ENCODE measurements at places on chromosomes 3 and 15.
A peak's percentile ranks its signal among the peaks of the same experiment; 100 is the strongest.

DNA sequence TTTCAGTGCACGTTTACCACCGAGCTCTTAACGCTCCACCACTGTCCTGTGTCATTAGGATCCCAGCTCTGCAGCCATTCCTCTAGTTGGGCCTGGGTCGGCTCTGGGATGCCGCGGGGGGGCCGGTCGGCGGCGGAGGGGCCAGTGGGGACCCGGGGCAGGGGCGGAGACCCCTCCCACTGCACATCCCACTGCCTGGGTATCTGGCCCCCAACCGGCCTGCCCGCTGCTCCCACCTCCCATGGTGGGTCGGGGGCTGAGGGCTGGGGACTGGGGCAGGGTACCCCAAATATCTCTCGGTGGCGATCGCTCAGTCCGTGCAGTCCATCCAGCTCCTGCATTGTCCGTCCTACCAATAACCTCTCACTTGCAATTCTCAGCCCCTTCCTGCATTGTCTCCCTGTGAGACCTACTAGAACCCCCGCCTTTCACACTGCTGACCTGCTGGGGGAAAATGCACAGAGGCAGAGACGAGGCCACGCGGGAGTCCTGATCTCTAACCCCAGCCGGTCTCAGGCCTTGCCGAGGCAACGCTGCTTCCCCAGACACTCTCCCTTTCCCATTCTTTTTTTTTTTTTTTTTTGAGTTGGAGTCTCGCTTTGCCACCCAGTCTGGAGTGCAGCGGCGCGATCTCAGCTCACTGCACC, 24.0 kb upstream of the MUC20 start:
- no peak for DNase-seq

DNA sequence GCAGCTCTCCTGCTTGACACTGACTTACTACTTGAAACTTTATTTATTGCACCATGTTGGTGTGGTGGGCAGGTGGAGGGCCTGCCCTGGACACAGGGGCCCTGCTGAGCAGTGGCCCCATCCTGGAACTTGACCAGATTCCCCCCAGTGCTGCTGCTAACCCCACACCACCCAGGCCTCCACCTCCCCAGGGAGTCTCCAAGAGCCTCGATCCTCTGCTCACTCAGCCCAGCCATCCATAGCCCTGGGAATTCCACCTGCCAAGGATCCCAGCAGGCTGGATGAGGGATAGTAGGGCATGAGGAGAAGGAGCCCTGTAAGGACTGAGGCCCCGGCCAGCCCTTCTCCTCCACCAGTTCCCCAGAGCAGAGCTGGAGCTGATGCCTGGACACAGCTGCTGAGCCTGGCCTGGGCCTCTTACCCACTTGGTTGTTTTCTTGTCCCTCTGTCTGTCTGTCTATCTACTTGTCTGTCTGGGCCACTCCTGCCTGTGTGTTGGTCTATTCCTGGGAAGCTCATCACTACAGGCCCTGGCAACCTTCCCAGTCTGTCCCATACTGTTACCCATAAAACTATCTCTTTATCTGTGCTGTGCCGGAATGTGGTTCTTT, 2.8 kb downstream of the CHAC1 start:
- DNase-seq: peak; percentile 43

- DNase-seq: no peak
These were observed 123.3 kb downstream of the ADAMTS17 start for GRCh38 chr15:100218434-100218833.

DNA sequence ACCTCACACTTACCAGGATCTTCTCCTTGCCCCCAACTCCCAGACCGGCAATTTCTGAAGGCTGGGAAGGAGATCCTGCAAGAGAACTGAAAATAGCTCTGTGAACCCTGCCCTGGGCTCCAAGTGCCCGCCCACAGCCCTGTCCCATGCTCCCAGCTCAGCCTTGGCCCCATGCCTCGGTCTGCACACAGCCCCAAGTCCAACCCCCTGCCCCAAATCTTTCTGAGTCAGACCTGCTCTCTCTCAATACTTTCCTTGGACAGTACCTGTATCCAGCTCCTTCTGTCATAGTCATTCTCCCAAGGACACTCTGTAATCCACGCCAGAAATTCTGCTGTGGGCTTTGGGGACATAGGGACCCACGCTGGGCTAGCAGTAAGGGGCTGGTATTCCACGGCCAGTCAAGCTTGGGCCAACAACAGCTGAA, 6.3 kb upstream of the SMAD3 start:
- no peak for DNase-seq

- no peak for DNase-seq
These were observed 82.8 kb upstream of the IGF1R start for GRCh38 chr15:98565566-98565965.

DNA sequence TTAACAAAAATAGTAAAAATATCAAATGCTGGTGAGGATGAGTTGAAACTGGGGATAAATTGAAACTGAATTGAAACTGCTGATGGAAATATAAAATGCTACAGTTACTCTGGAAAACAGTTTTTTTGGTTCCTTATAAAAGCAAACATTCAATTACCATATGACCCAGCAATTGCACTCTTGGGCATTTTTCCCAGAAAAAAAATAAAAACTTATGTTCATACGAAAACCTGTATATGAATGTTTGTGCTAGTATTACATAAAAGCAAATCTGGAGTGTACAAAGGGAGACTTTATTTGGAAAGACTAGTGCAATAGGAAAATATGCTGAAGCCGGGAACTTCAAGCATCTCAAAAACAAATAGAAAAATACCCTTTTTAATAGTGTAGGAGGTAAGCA, 857.9 kb upstream of the CADM2 start:
- no peak for DNase-seq

- DNase-seq: peak; percentile 17
These were observed 402.4 kb downstream of the SHQ1 start for GRCh38 chr3:72445827-72446217.

DNA sequence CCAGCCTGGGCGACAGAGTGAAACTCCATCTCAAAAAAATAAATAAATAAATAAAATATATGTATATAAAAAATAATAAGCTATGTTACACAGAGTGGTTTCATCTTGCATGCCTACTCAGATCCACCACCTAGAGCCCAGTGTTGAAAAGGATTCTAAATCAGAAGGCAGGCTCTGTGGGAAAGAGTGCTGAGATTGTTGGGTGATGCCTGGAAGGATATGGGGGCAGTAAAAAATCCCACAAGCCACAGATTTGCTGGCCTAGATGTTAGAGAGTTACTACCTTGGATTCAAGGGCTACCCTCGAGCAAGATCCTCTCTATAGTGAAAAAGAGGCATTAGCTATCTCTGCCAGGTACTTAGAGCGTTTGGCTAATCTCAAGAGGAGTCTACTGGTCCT, 144.3 kb downstream of the STAC start:
- DNase-seq: peak; percentile 17

DNA sequence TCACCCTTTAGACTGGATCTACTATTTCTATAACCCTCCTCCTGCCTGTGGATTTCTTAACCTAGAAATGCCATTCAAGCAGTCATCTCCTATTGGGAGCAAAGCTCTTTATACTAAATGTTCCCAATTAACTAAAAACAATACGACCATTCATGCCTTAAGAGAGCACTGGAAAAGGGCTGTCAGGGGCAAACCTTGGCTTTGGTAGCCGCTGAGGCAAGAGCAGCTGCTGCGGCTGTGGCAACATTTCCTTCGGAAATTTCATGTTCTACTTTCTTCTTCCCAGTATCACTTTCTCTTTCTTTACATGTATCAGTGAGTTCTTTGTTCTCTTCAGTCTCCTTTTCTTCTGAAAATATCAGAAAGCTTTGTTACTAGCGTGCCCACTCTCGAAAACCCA, 56.3 kb upstream of the CSPG5 start:
- no peak for DNase-seq

GRCh38 chr3:128786434-128787020, 60.5 kb downstream of the RAB7A start:
- DNase-seq: peak; percentile 28

GRCh38 chr15:41597787-41598186, 38.8 kb downstream of the TYRO3 start:
- no peak for DNase-seq

DNA sequence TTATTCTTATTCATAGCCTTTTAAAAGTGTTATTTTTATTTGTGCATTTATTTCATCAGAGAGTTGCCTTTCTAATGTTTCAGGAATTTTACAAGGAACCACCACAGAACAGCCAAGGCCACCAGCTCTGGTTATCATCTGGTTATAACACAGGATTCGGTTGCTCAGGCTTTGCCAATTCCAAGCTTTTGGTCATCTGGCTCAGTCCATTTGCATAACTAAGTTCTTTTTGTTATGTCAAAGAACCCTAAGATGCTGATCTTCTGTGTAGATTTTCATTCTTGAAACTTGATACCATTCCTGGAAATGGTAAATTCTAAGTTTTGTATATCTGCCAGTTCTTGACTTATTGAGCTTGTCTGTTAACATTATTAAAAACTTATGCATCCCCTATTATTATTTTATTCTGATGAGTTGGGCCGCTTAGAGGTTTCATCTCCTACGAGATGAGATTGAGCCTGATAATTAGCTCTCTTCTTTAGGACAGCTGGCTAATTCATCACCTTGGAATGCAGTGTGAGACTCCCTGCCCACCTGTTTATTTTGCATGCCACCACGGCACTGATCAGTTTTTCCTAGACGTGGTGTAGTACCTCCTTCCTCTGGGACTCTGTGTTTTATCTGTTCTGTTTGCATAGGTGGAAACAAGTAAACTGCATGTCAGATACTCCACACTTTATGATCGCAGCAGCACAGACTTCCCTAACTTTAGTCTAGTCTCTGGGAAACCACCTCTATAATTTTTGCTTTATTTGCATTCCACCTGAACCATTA, 264.8 kb downstream of the SLCO3A1 start:
- no peak for DNase-seq

DNA sequence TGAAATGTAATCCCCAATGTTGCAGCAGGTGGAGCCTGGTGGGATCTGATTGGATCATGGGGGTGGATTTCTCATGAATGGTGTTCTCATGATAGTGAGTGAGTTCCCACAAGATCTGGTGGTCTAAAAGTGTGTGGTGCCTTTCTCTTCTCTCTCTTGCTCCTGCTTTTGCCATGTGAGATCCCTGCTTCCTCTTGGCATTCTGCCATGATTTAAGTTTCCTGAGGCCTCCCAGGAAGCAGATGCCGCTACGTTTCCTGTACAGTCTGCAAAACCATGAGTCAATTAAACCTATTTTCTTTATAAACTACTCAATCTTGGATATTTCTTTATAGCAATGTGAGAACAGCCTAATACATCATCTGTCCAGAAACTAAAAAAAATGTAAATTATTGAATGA, 298.3 kb downstream of the MEX3B start:
- DNase-seq: no peak

- no peak for DNase-seq
These were observed 44.9 kb upstream of the GABRG3 start for GRCh38 chr15:26926081-26926480.

DNA sequence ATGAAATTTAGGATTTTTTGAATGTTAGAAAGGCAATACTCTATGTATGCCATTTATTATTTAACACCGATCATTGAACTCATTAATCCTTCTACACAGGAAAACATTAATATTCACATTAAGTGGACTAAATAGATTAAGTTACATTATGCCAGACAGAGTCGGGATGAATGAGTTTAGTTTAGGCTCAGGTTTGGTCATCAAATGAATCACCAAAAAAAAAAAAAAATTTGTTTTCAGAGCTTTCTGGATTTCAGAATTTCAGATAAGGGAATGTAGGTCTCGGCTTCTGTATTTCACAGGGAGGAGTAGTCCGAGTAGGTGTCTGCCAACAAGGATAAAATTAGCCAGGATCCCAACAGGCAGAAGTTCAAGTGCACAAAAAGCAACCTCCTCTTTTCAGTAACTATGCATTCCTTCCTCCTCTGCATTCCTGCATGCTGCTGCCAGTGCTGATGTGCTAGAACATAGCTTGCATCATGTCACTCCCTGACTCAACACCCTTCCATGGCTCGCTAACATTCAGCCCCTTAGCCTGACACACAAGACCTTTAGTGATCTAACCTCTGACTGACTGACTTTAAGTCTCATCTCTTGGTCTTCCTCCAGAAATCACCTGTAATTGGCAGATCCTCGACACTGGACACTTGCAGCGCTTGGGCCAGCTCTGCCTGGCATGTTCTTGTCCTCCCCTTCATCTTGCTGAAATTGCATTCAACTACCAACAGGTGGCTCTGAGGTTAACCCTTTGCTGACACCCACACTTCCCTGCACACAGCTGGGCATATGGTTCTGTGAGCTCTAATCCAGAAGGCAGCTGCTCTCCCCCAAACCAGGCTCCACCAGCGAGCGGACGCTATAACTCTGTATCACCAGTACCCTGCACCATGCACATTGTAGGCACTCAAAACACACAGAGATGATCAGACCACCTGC, 145.4 kb upstream of the PROK2 start:
- DNase-seq: peak; percentile 58

DNA sequence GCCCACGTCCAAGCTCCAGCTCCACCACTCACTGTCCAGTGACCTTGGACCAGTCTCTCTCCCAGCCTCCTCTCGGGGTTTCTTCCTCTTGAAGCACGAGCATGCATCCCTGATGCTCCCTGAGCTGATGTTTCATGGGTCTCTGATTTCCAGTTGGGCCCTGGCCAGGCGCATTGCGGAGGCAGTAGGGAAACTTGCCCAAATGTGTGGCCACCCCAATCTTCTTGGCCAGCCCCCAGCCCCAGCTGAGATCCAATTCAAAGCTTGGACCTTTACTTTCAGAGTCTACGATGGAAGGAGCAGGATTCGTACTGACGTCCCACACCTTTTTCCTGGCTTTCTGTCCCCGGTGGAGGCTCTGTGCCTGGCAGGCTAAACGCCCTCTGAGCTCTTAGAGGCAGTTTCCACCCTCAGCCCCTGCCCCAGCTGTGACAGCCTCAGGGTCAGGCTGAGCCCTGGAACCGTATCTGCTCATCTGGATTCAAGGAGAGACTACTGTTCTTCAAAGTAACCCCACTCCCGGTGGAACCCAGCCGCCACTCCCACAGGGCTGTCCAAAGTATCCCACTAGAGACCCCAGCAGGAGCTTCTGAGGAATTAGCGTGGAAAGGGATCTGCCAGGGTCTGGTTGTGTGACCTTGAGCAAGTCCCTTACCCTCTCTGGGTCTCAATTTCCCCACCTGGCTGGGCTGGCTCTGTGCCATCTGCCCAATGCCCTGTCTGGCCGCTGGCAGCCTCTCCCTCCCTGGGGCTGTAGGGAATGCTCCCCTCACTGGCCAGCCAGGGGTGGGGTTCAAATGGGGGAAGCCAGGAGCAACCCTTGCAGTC, 37.4 kb downstream of the CPN2 start:
- DNase-seq: peak; percentile 14

- DNase-seq: no peak
These were observed 557.9 kb downstream of the FGF12 start for GRCh38 chr3:192169332-192169915.

- DNase-seq: no peak
These were observed 4.9 kb upstream of the MYZAP start for GRCh38 chr15:57586661-57587424.

DNA sequence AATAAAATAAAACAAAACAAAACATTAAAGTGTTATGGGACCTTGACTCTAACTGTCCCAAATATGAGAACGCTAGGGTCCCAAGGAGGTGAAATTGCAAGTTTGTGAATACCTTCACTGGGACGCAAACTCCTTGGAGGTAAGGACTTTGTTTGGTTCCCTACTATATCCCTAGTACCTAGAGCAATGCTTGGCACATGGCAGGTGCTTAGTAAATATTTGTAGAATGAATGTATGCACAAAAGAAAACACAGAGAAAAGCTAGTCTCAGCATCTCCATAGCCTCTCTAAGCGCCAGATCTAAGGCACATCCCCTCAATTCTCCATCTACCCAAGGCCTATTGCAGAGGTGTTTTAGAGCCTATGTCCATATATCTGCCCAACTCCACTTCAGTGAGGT, 30.5 kb downstream of the GPR176 start:
- no peak for DNase-seq

GRCh38 chr3:20798666-20799065, 612.7 kb upstream of the SGO1 start:
- no peak for DNase-seq
